GM06990 (cell line): ENCODE measurements at places on chromosomes 2 and 18.

DNA sequence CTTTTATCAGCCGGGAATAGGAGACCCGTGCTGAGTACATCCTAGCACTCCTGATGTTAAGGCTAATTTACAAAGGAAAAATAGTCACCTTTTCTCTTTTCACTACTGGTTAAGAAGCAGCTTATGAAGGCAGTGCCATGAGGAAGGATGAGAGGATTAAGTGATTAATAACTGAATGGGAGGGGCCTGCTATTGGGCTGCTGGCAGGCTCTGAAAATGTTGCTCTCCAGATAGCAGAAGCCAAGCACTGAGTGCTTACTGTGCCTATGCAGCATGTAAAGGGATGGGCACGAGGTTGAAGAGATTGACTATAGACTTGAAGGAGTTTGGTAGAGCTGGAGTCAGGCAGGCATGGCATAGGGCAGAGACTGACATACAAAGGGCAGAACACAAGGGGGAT is 282.4 kb upstream of the THSD7B start:
- DNase-seq = no peak

DNA sequence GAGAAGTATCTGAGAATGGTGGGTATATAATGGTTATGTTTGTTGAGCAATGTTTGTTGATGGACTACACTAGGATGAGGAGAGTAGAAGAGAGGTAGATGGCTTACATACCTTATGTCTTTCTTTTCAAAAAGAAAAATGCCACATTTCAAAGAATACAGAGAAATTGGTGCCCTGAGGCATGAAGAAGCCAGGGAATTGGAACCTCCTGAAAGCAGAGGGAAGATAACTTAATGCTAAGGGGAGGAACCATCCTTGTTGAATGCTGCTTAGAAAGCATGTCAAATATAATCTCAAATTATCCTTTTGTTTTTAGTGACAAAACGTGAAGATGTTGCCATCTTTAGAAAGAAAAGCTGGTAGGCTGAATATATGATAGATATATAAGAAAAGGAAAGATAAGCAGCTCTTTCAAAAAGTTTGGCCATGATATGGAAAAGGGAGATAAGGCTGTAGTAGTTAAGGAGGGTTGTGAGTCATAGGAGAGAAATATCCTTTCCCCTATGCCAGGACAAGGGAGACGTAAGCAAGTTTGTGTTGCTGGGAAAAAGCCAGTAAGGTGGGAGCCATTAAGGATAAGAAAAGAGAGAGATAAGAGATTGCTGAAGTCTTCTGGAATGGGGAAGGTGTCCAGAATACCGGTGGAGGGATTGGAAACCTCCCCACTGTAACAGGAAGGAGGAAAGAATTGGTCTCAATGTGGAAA is 66.3 kb downstream of the SCN2A start:
- no peak for DNase-seq

DNA sequence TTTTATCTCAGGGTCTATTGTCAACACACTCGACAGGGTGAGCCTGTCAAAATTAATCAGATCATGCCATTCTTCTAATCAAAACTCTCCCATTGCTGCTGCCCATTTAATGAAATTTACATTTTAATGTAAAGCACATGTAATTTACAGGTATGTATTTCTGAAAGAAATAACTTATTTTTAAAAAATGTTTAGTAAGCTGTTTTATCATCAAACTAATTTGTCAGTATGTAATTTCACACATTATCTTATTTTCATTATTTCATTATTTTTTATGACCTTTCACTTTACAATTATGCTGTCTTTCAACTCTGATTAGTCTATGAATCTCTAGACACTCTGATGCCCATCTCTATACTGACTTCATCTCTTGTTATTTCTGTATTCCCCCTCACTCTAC is 467.8 kb downstream of the ZNF804A start:
- DNase-seq = no peak

DNA sequence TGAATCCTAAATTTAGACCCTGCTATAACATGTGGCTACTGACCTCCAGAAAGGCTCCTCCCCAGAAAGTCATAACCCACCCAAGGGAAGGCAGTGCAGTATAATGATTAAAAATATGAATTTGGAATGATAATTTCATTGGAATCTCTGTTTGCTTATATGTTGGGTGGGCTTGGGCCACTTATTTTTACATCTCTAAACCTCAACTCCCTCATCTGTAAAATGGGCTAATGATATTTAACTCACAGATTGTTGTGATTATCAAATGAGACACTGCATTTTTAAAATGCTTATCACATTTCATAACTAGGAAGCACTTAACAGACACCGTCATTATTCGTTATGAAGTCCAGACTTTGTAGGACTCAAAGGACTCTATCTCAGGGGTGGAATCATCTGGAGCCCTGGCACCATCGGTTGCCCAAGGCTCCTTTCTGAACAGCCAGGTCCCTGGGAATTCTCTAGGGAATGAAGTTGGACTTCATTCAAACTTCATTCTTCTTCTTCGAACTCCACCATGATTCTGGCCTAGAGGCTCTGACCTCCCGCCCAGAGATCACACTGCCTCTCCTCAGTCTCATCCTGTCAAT is 33.1 kb upstream of the RMDN2 start:
- no peak for DNase-seq

DNA sequence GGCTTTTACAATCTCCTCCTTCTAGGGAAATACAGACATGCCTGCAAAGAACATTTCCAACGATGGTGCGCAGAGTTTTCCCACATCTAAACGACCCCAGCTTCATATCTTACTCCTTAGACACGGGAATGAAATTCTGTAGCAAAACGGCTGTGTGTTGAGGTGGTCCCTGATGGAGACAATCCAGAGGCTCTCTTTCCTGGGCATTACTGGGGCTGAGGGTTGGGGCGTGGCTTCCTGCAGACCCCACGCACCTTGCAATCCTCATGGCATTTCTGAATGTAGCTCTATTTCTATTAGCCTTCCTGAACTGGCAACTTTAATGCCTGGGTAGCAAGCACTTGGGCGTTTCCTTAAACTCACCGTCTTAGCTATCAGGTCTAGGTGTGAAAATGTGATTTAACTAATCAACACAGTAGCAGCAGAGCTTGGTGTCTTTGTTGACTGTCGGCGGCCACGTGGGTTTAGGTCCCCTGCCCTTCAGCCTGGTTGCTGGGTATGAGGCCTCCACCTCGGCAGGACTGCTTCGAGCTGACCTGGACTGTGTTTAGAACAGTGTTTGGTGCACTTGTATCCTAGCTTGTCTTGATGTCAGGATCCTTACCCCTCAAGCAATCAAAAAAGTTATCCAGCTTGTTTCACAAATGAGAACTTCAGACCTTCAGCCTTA is 242.8 kb downstream of the GBX2 start:
- DNase-seq = no peak

DNA sequence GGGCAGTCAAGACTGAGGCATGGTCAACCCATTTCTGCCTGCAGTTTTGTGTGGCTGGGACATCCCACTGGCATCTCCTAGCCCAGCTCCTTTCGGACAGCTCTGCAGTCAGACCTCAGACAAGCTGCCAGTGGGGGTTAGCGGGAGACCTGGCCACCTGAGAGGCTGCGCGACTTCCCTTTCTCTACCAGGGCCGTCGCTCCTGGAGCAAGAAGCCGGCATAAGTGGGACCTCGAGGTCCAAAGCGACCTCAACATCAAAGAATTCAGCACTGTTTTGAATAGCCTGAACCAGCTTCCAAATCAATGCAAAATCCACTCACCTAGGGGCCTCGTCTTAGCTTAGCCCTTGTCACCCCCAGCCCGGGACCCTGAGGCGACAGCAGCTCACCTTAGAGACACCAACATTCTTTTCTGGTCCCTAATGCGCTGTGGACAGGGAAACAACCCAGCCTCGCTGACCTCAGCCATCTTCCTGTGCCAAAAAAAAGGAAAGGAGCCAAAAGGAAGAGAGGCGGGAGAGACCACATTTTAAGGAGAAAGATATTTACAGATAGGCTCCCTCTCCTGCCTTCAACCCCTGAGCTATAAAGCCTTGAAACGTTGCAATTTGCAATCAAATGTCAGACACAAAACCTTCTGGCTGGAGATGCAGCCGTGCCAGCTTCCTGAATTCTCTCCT is 81.2 kb downstream of the GFPT1 start:
- DNase-seq = no peak

DNA sequence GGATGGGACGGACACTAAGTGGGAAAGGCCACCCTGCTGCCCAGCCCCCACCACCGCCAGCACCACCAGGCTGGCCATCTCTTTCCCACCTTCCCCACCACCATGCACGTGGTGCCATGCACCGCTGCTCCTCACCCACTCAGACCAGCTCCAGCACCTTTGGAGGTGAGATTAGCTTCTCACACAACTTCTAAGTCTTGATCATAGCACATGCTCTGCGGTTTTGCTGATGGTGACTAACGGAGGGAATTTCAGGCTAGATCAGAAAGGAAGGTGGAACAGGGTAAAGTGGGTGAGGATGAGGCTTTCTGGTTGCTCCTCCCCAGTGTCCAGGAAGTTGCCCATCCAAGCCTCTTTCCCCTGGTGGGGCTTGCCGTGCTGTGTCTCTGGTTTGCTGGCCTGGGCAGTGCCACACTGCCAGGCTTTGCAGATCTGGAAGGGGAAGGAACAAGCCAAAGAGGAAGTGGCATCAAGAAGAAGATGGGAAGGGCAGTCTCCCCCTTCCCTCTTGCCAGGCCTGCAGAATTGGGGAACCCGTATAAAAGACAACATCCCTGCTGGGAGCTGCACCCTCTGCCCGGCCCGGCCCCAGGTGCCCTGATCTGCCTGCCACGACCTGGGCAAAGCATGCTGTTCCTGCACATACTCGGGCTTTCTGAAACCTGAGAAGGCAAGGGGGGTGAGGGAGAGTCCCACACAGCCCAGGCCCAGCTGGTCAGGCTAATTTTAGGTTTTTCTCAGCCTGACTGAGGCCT is 44.3 kb upstream of the CAB39 start:
- DNase-seq = peak; percentile 82

DNA sequence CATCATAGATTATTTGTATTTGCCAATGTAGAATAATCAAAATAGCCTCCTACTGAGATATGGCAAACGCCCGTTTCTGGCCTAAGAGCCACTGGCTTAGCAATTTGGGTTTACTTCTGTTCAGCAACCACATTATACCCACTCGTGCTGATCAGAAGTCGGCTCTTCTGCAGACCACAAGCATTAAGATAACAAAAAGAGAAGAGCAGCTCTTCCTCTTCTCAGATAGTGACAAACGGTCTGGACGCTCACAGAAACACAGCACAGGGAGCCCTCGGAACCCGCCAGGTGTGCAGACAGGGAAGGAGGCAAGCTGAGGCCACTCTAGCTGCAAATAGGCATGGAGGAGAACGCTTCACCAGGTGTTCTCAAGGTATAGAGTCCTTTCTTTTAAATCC is 164.0 kb downstream of the HDAC4 start:
- DNase-seq = no peak

- no peak for DNase-seq
Observed at GRCh38 chr2:154439156-154439555, 259.3 kb upstream of the KCNJ3 start.

GRCh38 chr2:41084321-41084720 is 632.4 kb upstream of the SLC8A1 start:
- no peak for DNase-seq

- no peak for DNase-seq
Observed at GRCh38 chr2:118231759-118232158, 143.5 kb downstream of the INSIG2 start.
